ENCODE measurements at places on chromosomes 13 and 19. TPM values are rescaled to one million over a fixed set of nuclear protein-coding genes. Genes with fewer than 3 reads are reported as not detected.

The KLK3 gene
- total RNA-seq, result not detected

The TMEM255B gene
- total RNA-seq, result 0.81 TPM

The F7 gene
- total RNA-seq, result 0.09 TPM

The DACH1 gene
- not detected for total RNA-seq

The DHDH gene
- total RNA-seq, result 1.7 TPM

Measured in A549 treated with GW870086 at 1 μM for 4 hours (cell line).